ENCODE measurements at places on chromosomes 5 and 9.

- DNase-seq, result no peak
Measured at GRCh38 chr5:137078171-137078665, 420.9 kb downstream of the SPOCK1 start.

GRCh38 chr5:2213121-2213730 is 330.5 kb upstream of the IRX4 start:
- no peak for DNase-seq

GRCh38 chr5:44932922-44933585 is 124.3 kb downstream of the MRPS30 start:
- DNase-seq, result no peak

- DNase-seq, result no peak
Measured at GRCh38 chr5:14337593-14337992, 194.5 kb downstream of the TRIO start.

DNA sequence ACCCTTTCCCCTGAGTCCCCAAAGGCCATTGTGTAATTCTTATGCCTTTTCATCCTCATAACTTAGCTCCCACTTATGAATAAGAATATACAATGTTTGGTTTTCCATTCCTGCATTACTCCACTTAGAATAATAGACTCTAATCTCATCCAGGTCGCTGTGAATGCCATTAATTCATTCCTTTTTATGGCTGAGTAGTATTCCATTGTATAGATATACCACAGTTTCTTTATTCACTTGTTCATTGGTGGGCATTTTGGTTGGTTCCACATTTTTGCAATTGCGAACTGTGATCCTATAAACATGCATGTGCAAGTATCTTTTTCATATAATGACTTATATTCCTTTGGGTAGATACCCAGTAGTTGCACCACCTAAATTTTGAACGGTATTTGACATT is 101.5 kb downstream of the SEMA5A start:
- DNase-seq, result no peak
